ENCODE measurements at places on chromosomes 2 and 18.

GRCh38 chr2:120833127-120833675 is 97.5 kb downstream of the GLI2 start:
- no peak for DNase-seq

- DNase-seq, result no peak
Observed at GRCh38 chr2:69554981-69555380, 88.6 kb downstream of the AAK1 start.

GRCh38 chr2:24164416-24164973 is 10.4 kb upstream of the FAM228A start:
- DNase-seq, result no peak

- no peak for DNase-seq
Observed at GRCh38 chr2:32617599-32618189, 10.2 kb upstream of the TTC27 start.

DNA sequence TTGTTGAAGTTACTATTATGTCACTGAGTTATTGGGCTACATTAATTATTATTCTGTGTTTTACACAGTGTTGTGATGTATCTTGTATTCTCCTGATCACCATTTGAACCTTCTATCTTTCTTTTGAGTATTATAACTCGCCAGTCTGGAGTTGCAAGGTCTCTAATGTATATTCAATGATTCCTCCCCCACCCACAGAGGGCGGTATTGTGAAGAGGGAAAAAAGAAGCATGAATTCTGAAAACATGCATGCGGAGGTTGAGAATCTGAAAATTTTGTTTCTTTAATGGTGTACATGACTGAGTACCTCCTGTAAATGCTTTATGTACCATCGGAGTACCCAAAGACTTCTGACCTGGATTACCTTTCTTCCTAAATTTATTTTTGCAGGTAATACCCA is 266.6 kb downstream of the NR4A2 start:
- DNase-seq, result no peak

GRCh38 chr18:78518805-78519204 is 460.8 kb upstream of the SALL3 start:
- DNase-seq, result no peak

DNA sequence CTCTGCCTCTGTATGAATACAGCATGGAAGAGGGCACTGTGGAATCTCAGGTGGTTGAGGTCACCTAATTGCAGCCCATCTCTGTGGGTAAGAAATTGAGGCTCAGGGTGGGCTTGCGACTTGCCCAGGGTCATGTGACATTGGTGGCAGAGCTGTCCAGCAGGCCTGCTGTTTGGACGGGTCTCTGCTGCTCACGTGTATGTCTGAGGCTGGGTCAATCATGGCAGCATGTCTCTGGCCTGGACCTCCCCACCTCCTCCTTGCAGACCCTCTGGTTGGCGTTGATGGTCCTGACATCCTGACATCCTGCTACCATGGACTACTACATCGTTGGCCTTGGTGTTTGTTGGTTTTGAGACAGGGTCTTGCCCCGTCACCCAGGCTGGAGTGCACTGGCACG is 64.3 kb upstream of the HPCAL1 start:
- no peak for DNase-seq

DNA sequence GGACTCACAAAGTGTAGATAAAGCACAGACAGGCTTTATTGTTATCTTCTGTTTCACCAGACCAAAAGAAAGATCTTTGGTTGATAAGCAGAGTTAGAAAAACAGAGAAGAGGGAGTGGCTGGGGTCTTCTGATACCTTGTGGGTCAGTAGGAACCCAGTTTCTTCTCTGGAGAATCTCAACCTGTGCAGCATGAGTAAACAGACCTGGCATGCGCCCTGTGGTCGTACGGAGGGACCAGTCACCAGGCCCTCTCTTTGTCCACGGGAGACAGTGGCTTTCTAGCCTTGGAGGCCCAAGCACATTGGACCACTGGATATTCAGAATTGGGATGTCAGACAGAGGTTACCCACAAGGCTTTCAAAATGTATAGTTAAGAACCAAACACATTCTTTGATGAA is 418.9 kb upstream of the FANCL start:
- DNase-seq, result no peak

DNA sequence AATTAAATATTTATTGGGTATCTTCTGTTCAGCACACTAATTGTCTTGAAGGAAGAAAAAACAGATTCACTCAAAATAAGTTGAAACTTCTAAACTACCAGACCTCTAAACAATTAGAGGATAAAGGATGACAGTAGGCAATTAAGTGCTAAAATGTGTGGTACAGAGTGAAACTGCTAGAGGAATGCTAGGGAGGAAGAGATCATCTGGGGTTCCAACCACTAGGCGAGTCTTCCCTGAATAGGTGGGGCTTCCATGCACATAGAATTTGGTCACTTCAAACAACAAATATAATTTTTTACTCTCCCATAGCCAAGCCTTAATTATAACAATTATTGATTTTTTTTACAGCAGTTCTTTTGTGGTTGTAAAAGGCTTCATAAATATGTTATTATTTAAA is 559.0 kb upstream of the ZEB2 start:
- no peak for DNase-seq

DNA sequence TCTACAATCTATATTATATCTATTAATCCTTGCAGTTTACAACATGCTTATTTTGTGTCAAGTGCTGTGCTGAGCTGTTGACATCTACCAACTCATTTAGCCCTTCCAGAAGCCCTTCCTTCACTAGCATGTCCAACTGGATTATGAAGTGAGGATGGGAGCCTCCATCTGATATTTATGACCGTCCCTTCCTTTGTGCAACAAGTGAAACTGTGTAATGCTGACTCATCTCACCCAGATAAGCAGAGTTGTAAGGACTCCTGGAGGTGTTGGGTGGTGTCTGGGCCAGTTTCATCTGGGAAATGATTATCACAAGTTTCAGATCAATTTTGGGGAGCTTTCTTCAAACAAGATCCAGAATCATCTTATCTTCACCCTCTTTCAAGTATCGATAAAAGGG is 156.6 kb upstream of the ETAA1 start:
- DNase-seq, result no peak

- no peak for DNase-seq
Observed at GRCh38 chr2:99940963-99941362, 201.4 kb downstream of the AFF3 start.

GRCh38 chr2:193584522-193584938 is 1389.8 kb upstream of the TMEFF2 start:
- no peak for DNase-seq

DNA sequence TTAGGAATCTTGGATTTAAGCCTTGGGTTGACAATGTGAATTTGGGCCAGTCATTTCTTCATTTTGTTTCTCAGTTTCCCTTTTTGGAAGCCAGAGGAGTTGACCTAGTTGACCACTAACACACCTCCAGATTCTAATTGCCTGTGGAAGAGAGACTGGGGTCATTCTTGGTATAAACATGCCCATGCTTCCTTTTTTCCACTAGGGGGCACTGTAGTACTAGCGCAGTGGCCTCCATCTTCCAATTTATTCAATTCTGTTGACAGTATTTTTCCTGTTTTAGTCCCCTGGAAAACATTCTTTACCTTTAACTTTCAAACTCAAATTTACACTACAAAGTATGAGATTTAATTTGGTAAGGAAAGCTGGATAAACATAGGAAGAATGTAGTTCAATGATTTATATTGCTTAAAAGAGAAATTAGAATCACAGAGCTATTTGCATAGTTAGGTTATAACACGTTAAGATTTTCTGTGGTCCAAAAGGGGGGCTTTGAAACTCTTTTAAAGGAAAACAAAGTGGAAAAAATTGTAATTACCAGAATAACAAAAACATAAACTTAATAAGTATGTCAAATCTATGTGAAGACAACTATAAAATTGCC is 57.5 kb upstream of the AGPS start:
- DNase-seq, result no peak

GRCh38 chr2:226622484-226622883 is 177.1 kb downstream of the IRS1 start:
- DNase-seq, result no peak

DNA sequence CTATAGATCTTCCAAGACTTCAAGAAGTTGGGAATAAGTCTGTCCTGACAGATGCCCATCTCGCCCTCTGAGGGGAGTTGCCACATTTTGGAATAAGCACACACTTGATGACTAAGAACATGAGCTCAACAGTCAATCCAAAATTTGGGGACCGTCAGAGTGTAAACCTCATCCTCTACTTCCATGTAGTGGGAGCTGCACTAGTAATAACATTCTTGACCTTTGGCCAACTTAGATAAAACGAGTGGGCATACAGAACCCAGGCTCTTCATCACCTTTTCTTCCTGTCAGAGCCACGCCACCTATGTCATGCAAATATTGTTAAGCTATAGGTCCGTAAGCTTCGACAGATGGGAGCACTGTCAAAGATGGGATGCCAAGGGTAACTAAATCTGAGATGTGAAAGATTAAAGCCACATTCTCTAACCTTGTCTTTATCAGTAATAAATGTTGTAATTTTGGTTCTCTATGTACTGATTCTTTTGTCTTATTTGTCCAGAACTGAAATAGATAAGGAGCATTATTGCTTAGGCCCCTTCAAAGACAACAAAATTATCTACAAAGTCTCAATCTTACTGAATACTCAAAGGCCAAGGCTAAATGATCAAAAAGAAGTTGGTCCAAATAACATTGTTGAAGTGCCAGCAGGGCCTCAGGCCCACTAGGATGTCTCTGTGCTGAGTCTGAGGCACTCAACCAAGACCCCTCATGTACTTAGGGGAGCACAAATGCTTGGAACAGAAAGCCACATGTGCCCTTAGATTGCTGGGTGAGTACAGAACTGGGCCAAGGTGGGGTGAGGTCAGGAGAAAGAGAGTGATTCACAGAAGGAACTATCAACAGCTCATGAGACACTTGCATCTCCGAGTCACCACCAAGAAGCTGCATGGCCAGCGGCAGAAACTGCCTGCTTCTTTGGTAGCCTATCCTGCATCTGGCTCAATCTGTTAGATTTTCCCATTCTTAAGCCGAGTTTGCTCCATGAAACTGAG is 15.0 kb downstream of the CDH2 start:
- DNase-seq, result no peak

- no peak for DNase-seq
Observed at GRCh38 chr2:173223871-173224270, 130.8 kb upstream of the CDCA7 start.

DNA sequence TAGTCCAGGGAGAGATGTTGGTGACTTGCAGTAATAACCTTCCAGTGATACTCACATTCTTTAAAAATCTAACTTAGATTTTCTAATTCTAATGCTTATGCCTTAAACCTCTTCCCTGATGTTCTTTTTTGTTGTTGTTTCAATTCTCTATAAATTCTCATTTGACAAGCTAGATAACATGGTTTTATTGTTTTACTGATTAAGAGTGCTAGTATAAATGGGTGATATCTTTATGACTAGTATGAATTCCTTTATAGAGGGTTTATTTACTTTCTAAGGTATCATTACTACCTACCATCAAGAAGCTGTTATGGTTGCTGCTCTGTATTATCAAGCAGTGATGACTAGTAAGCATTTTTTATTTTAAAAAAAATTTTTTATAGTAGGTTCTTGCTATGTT is 35.0 kb downstream of the ACVR2A start:
- no peak for DNase-seq

- DNase-seq, result no peak
Observed at GRCh38 chr2:30608643-30609042, 161.6 kb downstream of the LCLAT1 start.

DNA sequence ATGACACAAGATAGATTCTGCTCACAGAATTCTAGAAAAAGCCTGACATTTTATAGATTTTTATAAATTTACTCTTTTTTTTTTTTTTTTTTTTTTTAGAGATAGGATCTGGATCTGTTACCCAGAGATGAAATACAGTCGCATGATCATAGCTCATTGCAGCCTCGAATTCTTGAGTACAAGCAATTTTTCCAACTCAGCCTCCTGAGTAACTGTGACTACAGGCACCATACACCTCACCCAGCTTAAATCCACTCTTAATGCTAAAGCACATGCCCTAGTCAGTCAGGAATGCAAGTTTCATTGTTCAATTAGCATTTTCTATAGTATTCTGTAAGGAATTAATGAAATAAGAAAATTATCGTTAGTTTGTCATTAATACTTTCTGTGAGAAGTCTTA is 32.1 kb upstream of the WDR75 start:
- DNase-seq, result no peak

GRCh38 chr2:112183327-112184025 is 45.3 kb downstream of the FBLN7 start:
- DNase-seq, result no peak

DNA sequence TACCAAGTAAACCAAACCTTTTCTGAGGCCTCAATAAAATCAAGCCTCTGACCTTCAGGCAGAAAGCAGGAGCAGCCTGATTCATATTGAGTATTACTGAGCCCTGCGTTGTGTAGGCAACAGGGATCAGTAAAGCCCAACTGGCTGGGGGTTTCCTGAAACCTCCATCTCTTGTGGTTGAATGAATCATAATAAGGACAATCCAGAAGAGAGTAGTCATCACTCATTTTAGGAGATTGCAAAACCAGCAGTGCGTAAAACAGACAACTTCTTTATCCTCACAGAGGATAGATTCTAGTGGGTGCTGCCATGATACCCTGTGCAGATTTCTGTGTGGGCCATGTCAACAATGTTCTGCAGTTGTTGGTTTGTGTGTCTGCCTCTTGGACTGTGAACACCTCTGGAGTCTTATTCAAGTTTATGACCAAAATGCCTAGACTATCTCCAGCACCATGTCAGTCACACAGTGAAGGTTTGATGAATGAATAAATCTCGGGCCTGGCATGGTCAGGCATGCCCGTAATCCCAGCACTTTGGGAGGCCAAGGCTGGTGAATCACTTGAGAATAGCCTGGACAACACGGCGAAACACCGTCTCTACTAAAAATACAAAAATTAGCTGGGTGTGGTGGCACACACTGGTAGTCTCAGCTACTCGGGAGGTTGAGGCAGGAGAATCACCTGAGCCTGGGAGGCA is 51.8 kb upstream of the RAB27B start:
- no peak for DNase-seq

DNA sequence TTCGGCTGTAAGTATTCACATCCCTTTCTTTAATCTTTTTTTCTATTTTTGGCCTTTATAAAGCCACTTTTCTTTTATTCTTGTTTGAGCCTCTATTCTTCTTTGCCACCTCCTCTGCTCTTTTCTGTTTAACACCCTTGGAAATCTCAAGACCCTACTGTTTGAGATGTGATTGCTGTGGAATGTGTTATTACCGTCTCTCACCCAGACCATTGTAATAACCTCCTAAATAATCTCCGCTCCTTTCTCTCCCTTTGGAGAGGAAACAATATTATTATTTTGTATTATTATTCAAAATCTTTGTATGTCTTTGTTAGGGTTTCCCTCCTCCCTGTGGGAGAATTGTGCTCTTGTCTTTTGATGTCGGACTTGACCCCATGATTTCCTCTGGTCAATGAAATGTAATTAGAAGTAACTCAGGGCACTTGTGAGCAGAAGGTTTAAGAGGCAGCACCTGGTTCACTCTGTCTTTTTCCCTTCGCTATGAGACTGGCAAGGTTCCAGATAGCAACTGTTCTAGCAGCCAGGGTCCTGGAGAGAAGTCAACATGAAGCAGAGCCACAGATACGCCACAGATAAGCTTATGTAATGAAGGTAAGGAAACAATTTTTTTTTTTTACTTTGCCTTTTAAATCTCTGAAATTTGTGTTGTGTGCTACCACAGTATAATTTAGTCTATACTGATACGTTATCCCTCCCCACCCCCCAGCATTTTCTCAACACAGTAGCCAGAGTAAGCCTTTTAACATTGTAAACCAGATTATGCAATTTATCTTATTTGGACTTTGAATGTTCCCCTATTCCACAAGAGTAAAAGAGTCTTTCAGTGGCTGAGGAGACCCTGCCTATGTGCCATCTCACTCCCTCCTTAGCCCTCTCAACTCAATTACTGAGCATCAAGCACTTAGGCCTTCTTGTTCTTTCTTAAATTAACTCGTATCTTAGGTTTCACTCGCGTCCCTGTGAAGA is 601.2 kb upstream of the ZNF804A start:
- DNase-seq, result no peak
